Stimulated activated CD8-positive, alpha-beta memory T cell treated with anti-CD3 and anti-CD28 coated beads, Interleukin-4, amount 100 ng/mL, for 1 hour (primary cell): ENCODE measurements at places on chromosomes 12 and 14.

- no peak for DNase-seq
Observed at GRCh38 chr14:47935332-47935731, 259.9 kb upstream of the MDGA2 start.

DNA sequence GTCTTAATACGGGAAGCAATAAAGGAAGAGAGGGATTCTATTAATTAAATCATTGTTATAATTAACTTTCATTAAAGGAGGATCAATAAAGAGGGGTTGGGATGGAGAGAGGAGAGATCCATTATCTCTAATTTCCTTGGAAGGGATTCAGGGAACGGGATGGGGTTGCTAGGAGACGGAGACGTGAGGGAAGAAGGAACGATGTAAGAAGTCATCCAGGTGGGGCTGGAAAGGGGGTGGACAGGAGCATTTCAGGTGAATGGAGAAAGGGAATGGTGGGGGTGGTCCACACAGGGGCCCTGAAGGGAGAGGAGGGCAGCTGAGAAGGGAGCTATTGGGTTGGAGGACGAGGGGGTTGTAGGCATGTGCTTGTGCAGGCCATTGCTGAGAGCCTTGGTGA, 17.2 kb downstream of the CALCOCO1 start:
- DNase-seq, result no peak

GRCh38 chr12:54723379-54724256, 75.5 kb upstream of the DCD start:
- no peak for DNase-seq

DNA sequence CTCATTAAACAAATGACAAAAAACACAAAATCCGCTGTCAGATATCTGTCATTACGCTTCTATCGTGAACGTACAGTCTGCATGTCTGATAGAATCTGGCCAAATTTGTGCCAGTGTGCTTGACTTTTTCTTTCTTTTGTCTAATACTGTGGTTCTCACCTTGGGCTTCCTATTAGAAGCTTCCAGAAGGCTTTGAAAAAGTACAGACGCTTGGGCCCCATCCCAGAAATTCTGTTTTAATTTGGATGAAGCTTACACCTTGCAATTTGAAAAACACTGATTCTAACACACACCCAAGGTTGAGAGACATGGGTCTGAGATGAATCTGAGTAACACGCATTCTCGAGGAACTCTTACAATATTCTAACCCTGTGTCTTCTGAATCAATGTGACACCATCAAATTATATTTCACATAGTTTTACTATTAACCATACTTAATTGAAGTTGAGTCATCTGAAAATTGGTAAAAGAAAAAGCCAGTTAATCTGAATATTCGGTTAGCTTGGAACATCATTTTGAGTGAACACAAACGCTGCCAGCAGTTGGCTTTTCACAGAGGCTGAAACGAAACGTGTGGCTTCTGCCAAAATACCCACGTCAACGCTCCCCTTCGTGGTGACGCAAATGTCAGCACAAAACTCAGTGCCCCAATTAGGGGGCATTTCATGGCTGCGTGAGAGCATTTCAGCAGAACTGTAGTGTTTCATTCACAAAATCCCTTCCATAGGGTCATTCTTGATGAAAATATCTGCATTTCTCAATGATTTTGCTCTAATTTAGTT, 420.5 kb downstream of the TMEM132D start:
- DNase-seq, result no peak

GRCh38 chr14:21038441-21039422, 3.4 kb upstream of the RNASE7 start:
- DNase-seq, result no peak

- no peak for DNase-seq
Observed at GRCh38 chr14:105195522-105196264, 14.6 kb upstream of the NUDT14 start.

GRCh38 chr12:124970647-124971402, 18.1 kb downstream of the DHX37 start:
- no peak for DNase-seq

DNA sequence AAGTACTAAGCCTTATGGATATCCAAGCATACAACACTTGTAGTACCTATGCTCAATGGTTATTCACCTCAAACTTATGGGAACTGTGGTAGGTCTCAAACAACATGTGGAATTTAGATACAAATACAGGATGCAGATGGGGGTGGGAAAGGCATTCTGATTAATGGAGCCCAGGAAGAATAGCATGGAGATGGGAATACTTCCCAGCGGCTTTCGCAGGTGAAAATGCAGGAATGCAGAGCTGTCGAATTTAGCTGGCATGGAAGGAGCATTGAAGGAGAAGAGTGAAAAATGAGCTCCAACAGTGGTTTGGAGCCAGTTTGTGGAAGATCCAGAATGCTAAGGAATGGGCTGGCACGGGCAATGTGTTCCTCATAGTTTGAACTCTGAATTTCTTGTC, 89.9 kb downstream of the NKX2-1 start:
- DNase-seq, result no peak

GRCh38 chr12:33988913-33989312, 33.4 kb upstream of the ALG10 start:
- DNase-seq, result no peak

DNA sequence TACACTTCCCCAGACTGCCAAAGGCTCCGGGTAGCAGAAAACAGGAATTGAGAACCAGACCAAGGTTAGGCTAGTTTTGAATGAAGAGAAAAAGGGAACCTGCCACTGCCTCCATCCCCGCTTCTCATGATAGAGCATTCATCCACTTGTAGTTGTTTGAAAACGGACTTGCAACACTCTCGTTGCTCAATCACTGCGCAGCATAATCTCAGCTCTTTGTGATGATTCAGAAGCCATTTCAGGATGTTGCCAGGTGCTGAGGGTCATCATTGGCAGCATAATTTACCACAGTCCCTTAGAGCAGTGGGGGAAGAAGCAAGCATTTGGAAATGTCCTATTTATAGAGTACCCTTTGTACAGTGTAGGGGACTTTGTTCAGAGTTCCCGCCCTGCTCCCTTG, 25.6 kb downstream of the KCNK13 start:
- no peak for DNase-seq

DNA sequence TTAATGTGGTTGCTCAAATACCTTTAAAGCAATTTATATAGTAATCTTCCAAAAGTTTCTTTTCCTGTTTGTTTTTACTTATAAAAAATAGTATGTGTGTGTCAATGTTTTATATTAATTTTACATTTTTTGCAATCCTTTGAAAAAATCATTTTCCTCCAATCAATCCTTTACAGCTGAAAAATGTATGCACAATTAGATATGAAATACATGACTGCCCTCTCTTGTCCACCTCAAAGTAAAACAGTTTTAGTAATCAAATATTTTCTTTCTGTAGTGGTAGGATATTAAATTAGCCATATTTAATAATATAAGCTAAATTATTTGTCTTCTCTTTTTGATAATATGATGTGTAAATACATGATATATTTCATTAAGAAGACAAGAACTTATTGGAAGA, 269.9 kb downstream of the ADAMTS20 start:
- no peak for DNase-seq

DNA sequence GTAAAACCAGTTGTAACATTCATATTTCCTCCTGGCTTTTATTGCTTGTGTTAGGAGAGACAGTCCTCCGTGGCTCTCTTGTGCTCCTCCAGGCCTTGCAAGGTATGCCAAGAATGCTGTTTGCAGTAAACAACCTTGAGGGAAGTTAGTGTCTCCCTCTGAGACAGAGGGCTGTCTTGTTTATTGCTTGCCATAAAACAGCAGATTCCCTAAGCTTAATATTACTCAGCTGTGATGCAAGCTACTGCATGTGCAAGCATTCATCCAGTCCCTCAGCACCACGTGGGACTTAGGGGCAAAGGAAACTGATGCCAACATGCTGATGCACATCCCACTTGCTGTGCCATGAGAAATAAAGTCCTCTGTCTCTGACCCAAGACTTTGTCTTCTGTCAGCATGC, 6.6 kb downstream of the POMT2 start:
- no peak for DNase-seq

DNA sequence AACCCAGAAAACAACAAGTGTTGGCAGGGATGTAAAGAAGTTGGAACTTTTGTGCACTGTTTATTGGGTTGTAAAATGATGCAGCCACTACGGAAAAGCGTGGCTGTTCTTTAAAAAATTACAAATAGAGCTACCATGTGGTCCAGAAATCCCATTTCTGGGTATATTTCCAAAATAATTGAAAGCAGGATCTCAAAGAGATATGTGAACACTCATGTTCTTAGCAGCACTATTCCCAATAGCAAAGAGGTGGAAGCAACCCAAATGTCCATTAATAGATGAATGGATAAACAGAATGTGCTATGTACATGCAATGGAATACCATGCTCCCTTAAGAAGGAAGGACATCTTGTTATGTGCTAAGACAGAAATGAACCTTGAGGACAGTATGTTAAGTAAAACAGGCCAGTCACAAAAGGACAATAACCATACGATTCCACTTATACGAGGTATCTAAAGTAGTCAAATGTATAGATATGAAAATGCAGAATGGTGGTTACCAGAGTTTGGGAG, 249.5 kb downstream of the PHLDA1 start:
- no peak for DNase-seq

GRCh38 chr12:128959901-128960300, 106.6 kb downstream of the GLT1D1 start:
- DNase-seq, result no peak

- no peak for DNase-seq
Observed at GRCh38 chr12:93115646-93116045, 186.6 kb upstream of the EEA1 start.

DNA sequence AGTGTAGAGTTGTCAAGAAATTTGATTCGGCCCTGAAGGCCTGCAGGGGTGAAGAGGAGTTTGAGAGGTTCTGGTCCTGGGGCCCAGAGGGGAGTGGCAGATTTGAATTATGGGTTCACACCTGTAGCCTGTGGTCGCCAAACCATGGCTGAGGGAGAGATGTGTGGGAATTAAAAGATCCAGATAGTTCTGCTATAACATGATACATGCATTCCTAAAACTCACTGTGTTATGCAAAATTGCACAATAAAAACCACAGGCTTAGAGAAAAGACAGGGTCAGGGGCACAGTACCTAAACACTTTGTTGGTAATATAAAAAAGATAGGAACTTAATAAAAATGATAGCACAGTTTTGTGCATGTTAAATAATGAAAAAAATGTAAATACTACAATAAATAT, 106.2 kb downstream of the TMEM30B start:
- DNase-seq, result no peak

DNA sequence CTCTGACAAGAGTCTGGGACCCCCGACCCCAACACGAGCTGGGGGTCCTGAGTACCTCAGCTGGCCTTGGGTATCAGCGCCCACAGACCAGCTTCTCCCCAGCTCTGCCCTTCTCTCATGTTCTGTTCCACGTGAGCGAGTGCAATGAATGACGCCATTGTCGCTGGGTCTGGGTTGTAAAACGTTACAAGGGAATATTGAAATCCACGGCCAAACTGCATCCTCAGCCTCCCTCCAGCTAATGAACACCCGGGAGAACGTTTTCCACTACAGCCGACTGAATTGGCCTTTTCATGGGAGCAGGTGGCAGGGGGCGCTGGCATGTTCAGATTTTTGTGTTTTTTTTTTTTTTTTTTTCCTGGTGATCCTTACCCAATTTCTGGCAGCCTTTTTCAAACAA, 34.7 kb downstream of the TBX5 start:
- no peak for DNase-seq

DNA sequence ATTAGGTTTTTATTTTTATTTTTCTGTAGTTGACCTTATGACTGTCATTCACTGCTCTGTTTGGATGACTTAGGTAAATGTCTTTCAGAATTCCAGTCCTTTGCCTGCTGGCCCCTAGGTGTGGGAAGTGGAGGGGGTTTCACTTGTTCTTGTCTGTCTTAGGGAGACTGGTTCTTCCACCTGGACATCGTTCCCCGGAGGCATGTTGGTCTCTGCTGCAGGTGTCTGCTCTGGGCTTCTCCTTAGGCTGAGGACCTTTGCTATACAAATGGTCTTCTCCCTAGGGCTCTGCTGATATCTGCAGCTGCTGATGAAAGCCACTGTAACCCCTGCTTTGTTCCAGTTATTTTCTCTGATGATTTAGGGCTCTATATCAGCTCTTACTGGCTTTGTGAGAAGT, 97.1 kb downstream of the OTOGL start:
- DNase-seq, result no peak

DNA sequence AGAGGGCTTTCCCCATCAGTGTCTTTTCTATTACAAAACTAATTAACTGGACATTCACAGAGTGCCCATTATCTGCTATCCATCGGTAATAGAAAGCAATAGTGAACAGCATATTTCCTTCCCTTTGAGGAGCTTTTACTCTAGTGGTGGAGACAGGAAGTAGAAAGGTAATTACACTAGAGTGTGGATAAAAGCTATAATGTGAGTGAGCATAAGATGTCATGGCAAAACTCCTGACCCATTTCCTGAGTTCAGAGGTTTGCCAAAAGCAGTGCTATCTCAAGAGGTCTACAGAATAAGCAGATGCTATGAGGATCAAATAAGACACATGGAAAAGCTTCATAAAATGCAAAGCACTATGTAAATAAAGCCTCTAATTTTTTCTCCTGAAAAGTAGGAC, 24.0 kb downstream of the TIMELESS start:
- no peak for DNase-seq

DNA sequence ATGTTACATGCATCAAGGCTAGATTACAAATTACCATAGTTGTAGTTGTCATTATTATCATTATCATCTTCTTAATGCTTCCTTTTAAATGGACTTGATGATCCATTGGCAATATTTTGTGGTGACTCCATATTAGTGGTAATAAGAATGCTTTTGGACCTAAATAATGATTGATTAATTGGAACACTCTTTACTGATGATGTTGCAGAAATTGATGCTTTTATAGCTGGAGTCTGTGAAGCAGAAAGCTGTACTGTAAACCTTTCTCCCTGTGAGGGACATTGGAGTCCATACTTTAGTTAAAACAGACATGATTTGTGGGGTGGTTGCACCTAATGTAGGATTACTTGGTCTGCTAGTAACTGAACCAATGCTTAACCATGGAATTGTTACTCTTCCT, 190.4 kb downstream of the ATXN7L3B start:
- no peak for DNase-seq

DNA sequence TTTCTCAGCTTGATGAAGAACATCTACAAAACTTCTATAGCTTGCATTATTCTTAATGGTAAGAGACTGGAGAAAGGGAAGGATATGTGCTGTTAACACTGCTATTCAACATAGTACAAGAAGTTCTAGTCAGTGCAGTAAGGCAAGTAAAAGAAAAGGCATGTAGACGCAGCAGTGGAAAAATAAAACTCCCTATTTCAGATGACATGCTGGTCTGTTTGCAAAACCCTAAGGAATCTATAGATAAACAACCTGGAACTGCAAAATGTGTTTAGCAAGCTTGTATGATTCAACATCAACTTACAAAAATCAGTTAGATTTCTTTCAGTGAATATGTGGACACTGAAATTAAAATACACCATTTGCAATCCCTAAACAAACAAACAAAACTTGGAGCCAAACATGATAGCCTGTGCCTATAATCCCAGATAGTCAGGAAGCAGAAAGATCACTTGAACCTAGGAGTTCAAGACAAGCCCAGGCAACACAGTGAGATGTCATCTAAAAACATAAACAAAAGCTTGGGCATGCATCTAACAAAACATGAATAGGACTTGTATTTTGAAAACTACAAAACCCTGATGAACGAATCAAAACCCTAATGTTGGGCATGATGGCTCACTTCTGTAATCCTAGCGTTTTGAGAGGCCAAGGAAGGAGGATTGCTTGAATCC, 293.6 kb upstream of the RGS6 start:
- DNase-seq, result no peak

GRCh38 chr12:101570047-101570446, 24.7 kb upstream of the MYBPC1 start:
- no peak for DNase-seq

GRCh38 chr14:60301685-60302084, 52.7 kb downstream of the PPM1A start:
- no peak for DNase-seq
